ENCODE measurements at places on chromosomes 7 and 10. TPM values are rescaled to one million over a fixed set of nuclear protein-coding genes. Genes with fewer than 3 reads are reported as not detected.

DNA sequence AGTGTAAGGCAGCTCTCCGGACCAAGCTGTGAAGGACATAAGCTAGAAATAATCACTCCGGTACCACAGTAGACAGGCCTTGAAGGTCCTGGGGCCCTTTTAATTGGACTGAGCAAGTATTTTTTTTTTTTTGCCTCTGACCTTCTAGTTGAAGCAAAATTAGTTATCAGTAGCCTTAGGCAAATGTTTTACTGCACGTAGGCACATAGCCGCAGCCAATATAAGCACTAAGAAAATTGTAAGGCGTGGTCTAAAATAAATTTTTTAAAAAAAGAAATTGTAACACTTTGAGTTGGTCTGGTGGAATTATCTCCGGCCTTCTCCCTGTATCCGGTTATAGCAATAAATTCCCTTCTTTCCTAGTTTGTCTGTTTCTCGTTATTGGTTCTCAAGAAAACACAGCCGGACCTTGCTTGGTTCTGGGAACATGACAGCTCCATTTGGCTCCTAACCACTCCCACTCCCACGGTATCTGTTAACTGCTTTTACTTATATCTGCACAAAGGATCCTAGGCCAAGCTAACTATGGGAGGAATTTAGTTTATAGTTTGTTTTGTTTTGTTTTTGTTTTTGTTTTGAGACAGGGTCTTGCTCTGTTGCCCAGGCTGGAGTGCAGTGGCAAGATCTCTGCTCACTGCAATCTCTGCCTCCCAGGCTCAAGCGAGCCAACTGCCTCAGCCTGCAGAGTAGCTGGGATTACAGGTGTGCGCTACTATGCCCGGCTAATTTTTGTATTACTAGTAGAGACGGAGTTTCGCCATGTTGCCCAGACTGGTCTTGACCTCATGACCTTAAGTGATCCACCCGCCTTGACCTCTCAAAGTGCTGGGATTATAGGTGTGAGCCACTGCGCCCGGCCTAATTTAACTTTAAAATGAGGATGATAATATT, 124.4 kb upstream of the KIF5B start:
- no peak for DNase-seq

- DNase-seq: no peak
Measured at GRCh38 chr10:84987039-84987438, 658.6 kb downstream of the CCSER2 start.

DNA sequence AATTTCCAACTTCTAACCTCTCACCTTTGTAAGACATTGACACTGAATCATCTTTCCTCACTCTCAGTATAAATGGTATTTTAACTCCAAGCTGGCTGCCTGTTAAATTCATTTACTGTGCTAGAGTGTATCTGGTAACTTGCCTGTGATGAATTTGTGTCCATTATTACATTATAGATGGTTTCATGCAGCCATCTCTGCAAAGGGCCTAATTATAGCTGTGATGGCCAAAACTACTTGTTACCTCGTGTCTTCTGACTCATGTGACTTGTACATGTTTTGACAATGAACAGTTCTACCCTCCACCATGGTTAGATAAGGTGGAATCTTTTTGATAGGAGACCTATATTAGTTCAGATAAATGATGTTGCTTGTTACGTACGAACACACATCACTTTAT, 392.0 kb downstream of the PAXIP1 start:
- no peak for DNase-seq

DNA sequence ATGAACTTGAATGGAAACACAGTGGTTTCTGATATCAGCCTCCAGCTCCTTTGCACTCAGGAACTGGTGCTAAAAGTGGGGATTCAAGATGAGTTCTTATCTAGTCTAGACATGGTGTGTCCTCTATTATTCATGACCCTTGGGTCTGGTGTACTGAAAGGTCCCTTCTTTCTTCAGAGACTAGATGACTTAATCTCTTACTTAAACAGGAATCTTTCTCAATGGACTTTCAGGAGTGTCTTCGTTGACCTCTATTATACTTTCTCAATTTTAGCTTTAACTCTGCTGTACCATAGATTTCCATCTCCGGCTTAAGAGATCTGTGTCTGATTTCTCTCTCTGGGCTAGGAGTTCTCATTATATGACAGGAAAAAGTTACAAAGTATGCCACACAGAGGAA, 83.5 kb upstream of the INHBA start:
- no peak for DNase-seq

DNA sequence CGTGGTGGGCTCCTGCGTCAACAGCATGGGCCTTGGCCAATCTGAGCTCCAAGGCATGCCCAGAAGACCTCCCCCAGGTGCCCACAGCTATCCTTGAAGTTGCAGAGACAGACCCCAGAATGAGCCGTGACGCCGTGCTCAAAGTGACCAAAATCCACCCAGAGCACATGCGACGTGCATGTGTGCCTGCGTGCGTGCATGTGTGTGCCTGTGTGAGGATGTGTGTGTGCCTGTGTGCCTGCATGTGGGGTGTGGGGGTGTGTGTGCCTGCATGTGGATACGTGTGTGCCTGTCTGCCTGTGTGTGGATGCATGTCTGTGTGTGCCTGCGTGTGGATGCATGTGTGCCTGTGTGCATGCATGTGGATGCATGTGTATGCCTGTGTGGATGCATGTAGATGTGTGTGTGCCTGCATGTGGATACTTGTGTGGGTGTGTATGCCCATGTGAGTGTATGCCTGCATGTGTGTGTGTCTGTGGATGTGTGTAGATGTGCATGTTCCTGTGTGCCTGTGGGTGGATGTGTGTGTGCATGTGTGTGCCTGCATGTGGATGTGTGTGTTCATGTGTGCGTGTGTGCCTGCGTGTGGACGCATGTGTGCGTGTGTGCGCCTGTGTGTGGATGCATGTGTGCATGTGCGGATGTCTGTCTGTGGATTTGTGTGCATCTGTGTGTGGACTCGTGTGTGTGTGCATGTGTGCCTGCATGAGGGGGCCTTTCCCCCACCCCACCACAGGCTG, 42.6 kb downstream of the PWWP2B start:
- no peak for DNase-seq

The COBL gene
- 0.27 TPM for total RNA-seq

DNA sequence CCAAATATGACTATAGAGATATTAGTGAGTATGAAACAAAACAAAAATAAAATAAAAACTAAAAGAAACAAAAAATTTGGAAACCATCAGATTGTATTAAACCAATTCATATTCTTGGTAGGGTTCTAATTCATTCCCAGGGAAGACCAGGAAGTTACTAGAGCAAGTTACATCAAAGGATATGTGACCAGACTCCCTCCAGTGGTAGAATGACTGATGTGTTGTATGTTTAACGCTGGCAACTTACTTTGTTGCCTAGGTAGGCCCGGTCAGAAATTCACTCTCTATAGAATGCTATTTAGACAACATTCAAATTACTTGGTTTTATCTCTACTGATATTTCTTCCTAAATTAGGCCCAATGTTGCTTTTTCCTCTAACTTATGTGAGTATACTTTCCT, 5.2 kb downstream of the PHYHIPL start:
- no peak for DNase-seq

The MYL10 gene
- not detected for total RNA-seq

The GNAT3 gene
- not detected for total RNA-seq

The RBM20 gene
- total RNA-seq: under 0.01 TPM

DNA sequence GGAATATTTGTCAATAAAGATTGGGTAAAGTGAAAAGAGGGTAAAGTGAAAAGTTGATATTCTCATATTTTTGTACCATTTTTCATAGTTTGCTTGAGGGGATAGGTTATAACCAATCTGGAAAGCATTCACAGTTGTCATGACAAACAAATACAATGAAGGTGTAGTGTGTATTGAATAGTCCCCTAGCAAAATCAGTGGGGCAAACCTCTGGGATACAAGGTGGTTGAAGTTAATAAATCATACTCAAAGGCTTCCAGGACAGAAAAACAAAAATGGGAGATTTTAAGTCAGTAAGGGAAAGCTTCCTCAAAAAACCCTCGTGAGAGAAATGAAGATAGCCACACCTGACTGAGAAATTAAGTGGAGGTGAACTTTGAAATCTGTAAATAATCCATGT, 39.4 kb downstream of the PHTF2 start:
- DNase-seq: no peak

- DNase-seq: peak; percentile 43
Measured at GRCh38 chr10:102450124-102450373, 1.3 kb downstream of the C10orf95 start.

DNA sequence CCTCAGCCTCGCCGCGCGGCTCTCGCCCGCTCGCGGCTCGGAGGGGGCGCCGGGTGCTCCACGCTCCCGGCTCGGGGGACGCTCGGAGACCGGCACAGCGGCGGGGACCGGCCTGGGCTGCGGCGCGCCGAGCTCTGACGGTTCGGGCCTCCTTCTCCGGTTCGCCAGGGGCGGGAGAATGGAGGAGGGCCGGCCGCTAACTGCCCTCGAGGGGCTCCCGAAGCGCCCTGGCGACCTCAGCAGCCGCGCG, 232 bp upstream of the GRID1 start:
- no peak for DNase-seq

- DNase-seq: peak; percentile 87
Measured at GRCh38 chr10:5446390-5446926, 34.1 kb downstream of the NET1 start.

The CDH23 gene
- 0.81 TPM for total RNA-seq

The TBATA gene
- not detected for total RNA-seq

GRCh38 chr7:39133088-39133487, 155.4 kb downstream of the POU6F2 start:
- DNase-seq: no peak

GRCh38 chr7:79199961-79200360, 253.5 kb downstream of the MAGI2 start:
- DNase-seq: no peak

The INSYN2A gene
- total RNA-seq: under 0.01 TPM

The SYCE1 gene
- total RNA-seq: not detected

DNA sequence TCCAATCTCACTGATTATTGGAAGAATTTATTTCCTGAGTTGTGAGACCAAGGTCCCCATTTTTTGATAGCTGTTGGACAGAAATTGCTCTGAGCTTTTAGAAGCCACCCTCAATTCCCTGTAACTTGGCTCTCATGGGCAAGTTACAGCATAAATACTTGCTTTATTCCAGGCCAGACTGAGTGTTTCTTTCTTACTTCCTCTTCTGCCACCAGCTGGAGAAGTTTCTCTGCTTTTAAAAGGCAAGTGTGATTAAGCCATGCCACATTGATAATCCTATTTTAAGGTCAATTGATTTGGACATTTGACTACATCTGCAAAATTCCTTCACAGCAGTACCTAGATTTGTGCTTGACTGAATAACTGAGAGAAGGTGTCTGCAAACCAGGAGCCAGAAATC, 14.1 kb upstream of the TAS2R41 start:
- no peak for DNase-seq

DNA sequence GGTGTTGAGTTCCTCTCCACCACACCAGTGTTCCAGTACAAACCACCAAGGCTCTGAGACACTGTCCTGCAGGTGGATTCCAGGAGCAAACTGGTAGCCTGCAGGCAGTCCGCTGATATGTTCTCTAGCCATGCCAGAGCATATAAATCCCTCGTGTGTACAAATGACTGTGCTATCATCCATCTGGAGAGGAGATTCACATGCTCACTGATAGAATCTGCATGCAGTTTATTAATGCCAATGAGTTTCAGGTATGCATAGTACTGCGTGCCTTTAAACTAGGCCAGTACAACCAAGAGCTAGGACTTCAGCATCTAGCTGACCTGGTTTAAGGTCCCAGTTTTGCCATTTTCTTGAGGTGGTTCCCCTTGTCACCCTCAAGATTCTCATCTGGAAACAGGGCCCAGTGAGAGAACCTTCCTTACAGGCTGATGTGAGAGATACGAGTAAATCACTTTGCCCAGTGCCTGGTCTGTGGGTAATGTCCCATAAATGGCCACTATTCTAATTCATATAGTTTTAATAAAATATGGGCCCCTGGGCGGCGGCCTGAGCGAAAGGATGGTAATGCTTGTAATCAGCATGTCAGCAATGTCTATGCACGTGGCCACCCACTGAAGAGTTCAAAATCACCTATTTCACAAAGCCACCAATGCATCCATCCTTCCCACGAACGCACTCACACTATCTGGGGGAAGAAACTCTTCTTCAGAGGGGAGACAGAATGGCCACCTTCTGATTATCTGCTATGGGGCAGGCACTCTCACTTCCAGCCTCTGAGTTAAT, 268.0 kb upstream of the ZMIZ1 start:
- no peak for DNase-seq

The FOXI2 gene
- 0.54 TPM for total RNA-seq

GRCh38 chr7:30848121-30848855, 63.4 kb upstream of the AQP1 start:
- no peak for DNase-seq

- no peak for DNase-seq
Measured at GRCh38 chr7:36406156-36406555, 16.5 kb downstream of the ANLN start.

DNA sequence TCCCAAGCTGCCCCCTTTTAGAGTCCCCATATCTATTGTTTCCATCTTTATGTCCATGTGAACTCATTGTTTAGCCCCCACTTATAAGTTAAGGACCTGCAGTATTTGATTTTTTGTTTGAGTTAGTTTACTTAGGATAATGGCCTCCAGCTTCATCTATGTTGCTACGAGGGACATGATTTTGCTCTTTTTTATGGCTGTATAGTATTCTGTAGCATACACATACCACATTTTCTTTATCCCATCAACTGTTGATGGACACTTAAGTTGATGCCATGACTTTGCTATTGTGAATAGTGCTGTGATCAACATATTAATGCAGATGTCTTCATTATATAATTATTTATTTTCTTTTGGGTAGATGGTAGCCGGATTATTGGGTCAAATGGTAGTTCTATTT, 576.9 kb downstream of the ANKRD7 start:
- DNase-seq: no peak

The FAM25G gene
- not detected for total RNA-seq

GRCh38 chr10:129029851-129030602, 437.0 kb upstream of the MGMT start:
- DNase-seq: no peak

DNA sequence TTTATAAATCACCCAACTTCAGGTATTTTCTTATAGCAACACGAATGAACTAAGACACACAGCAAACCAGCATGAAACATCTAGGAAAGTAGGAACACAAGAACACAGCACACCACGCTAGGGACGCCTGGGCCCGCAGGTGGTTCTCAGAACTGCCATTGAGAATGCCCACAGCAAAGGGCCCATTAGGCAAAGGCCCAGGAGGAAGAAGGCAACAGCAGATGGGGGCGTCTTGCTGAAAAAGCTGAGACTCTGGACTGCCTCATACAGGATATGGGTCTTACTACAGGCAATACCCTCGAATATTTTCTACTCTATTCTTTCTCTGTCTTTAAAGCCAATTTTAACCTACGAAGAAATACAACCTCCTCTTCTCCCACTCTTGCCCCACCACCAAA, 77.3 kb downstream of the PARD3 start:
- DNase-seq: no peak

DNA sequence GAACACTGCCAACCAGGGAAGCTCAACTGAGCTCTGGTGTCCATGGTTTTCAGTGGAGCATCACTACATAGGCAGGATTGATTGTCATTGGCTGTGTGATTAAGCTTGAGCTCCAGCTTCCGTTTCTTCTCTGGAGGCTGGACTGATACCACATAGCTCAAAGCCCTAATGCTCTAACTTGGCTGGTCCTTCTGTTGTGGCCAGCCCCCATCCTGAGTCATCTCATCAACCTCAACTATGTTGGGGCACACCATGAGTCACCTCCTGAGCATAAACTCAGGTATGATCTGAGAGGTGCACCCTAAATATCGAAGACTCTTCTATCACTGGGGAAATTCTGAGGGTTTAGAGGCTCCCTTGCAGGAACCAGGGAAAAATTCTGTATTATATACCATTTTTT, 114.5 kb upstream of the INHBA start:
- DNase-seq: no peak

- DNase-seq: no peak
Measured at GRCh38 chr7:71480791-71481190, 348.8 kb downstream of the GALNT17 start.

Data from hematopoietic multipotent progenitor cell (in vitro differentiated cells).